ENCODE measurements at places on chromosomes 16 and 17.
A peak's percentile ranks its signal among the peaks of the same experiment; 100 is the strongest.

- DNase-seq = no peak
Observed at GRCh38 chr16:85611444-85612190, 1.5 kb upstream of the GSE1 start.

GRCh38 chr17:71850812-71851211 is 270.0 kb upstream of the SOX9 start:
- DNase-seq = no peak

DNA sequence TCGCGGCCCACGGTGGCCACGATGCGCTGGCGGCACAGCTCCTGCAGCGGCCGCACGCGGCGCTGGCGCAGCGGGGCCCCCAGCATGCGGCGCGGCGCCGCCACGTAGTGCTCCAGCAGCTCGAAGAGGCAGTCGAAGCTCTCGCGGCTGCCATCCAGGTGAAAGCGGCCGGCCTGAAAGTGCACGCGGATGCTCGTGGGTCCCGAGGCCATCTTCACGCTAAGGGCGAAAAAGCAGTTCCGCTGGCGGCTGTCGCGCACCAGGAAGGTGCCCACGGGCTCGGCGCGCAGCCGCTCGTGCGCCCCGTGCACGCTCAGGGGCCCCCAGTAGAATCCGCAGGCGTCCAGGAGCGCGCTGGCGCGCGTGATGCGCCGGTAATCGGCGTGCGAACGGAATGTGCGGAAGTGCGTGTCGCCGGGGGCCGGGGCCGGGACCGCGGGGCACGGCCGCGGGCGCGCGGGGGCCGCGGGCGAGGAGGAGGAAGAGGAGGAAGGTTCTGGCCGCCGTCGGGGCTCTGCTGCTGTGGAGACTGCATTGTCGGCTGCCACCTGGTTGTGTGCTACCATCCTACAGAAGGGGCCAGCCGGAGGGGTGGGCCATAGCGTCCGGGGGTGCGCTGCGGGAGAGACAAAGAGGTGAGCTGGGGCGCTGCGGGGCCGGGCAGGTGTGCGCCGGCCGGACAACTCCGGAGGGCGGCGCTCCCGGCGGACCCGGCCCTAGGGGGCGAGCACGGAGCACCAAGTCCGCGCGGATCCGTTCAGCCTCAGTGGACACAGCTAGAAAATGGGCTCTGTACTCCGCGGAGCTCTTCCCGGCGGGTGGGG is 879 bp downstream of the SOCS1 start:
- DNase-seq = peak; percentile 28

- no peak for DNase-seq
Observed at GRCh38 chr16:87542531-87543102, 49.8 kb upstream of the ZCCHC14 start.
